ENCODE measurements at places on chromosomes 16 and 17.

- DNase-seq: no peak
Observed at GRCh38 chr17:16932611-16933010, 39.3 kb downstream of the TNFRSF13B start.

DNA sequence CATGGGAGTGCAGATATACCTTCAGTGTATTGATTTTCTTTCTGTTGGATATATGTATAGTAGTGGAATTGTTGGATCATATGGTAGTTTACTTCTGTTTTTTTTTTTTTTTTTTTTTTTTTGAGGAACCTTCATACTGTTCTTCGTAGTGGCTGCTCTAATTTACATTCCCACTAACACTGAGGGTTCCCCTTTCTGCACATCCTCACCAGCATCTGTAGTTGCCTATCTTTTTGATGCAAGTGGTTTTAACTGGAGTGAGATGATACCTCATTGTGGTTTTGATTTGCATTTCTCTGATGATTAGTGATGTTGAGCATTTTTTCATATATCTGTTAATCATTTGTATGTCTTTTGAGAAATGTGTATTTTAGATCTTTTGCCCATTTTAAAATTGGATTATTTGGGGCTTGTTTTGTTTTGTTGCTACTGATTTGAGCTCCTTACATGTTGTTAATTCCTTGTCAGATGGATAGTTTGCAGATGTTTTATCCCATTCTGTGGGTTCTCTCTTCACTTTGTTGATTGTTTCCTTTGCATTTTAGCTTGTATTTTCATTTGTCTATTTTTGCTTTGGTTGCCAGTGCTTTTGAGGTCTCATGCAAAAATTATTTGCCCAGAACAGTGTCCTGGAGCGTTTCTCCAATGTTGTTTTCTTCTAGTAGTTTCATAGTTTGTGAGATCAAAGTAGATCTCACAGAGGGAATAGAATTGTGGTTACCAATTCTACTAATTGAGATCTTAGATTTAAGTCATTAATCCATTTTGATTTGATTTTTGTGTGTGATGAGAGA is 25.0 kb upstream of the BCAS3 start:
- no peak for DNase-seq

DNA sequence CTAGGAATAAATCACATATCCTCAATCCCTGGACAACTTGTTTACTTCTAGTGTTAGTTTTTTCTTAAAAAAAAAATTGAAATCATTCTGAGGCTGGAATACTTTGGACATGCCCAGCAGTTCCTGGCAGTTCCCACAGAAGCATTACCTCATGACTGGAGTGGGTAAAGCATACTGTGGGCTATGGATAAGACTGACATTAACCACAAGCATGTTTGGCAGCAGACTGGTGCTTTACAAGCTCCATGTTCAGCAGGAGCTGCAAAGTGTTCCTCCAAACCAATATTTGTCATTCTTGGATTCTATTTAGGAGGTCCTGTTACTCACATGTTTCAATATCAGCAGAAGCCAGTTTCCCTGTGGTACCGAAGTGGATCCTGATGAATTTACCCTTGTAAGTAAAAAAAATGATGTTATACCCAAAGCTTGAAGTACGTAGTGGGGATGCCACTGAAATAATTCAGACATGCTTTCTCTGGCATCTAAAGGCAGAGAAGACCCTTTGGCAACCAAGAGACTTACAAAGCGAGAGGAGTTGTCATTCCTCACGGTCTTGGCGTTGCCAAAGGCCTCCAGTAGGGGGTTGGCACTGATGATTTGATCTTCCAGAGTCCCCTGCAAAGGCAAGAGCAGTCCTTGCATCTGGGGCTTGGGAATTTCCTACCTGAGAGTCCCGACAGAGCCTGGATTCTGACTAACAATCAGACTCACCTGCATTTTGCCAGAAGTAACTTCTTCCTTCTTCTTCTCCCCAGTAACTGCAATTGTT is 4.9 kb downstream of the MYH1 start:
- DNase-seq: no peak

- peak; percentile 94 for DNase-seq
Observed at GRCh38 chr16:716200-716568, 1.3 kb downstream of the METRN start.

- DNase-seq: no peak
Observed at GRCh38 chr16:81313701-81314602, 810 bp upstream of the GAN start.

DNA sequence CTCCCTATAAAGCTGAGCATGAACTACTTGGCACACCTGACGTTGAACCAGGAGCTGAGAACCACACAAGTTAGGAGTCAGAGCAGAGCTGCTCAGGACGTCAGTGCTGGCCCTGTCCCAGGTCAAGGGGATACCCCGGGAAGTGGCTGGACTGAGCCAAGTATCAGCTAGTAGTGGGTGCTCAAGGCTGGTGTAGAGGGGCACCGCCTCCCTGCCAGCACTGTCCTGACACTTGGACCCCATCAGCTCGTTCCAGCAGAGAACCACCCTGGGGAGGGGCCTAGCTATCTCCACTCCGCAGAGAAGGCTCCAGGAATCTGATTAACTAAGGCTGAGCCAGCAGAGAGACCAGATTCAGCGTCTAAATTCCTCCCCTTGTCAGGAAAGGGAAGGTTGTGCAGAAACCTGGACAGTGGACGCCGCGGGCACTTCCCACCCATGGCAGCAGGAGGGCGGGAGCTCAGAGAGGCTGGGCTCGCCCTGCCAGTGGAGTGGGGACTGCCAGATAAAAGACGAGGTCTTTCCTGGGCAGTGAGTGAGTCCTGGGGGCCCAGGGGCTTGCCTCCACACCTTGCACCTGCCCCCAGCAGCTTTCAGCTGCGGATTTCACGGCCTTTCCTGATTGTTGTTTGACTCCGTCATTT is 21.0 kb downstream of the C16orf90 start:
- DNase-seq: no peak

GRCh38 chr17:17437461-17437860 is 39.3 kb upstream of the MED9 start:
- DNase-seq: no peak

DNA sequence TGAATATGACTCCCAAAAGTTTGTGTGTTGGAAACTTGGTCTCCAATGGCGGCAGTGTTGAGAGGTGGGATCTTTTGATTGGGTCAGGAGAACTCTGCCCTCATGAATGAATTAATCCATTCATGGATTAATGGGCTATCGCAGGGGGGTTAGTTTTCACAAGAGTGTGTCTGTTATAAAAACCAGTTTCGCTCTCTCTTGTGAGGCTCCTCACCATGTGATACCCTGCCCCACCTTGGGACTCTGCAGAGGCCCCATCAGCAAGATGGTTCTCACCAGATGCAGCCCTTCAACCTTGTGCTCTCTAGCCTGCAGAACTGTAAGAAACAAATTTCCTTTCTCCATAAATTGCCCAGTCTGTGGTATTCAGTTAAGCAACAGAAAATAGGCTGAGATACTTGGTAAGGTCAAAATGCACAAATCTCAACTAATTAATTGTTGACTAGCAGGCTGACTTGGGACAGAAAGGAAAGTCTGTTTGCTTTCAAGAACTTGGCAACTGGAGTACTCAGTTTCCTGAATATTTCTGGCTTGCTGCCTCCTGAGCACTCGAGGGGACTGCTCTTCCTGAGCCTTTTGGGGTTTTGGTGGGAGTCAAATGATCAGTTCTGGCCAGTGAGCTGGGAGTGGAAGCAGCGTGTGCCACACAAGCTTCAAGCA is 13.8 kb upstream of the CCL17 start:
- DNase-seq: no peak

- no peak for DNase-seq
Observed at GRCh38 chr16:89581045-89581695, 5.6 kb downstream of the CPNE7 start.

DNA sequence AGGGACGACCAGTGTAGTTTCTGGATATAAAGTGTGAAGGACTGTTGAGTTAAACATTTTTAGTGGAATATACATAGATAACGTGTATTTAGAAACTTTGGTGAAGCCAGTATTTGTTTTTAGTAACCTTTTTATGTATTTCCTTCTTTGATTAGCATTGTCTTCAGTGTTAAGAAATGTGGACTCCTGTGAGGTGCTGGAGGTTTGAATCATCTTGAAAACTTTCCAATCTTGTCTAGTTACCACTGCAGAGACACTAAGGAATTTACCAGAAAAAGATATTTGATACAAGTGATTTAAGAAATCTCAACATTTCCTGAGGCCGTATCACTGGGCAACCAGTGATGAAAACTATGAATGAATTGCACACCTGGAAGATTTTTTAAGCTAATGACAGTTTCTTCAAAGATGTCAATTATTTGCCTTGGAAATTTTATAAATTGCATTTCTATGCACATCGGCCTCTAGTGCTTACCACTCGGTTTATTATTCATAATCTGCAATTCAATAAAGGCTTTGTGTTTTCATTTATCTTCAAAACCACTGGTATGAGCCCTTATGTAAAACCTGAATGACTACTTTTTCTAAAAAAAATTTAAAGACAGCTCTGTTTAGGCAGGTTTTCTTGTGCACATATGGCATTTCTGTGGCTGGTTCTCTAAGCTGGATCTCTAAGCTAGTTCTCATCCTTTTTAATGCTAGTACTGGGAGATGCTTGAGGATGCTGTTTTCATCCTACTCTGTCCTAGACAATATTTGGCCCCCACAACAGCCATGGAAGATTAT is 31.4 kb upstream of the ADCY7 start:
- no peak for DNase-seq

DNA sequence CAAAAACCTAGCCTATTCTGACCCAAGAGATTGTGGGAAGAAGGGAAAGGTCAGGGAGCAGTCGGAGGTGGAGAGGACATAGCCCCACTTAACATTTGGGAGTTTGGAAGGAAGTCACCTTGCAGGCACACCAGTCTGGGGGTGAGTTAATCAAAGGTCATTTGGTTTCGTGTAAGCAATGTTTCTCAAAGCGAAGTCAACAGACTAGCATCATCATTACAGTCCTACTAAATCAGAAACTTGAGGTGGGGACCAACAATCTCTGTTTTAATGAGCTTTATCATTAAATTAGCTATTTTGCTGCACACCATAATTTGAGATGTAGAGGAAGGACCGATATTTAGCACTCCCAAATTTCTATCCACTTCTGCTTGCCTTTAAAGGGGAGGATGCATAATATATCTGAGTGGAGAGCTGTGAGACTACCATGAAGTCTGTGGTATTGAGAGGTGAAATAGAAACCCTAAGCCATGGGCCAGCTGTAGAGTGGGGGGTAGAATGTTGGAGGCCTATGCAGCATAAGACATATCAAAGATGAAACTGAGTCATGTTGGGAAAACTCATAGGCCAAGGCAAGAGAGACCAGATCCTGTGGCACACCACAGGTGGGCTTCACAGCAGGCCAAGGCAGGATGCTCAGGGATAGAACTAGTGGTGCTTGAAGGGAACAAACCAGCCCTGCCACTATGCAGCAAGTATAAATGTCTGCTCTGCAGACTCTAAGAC is 141.7 kb upstream of the ANKFN1 start:
- no peak for DNase-seq

DNA sequence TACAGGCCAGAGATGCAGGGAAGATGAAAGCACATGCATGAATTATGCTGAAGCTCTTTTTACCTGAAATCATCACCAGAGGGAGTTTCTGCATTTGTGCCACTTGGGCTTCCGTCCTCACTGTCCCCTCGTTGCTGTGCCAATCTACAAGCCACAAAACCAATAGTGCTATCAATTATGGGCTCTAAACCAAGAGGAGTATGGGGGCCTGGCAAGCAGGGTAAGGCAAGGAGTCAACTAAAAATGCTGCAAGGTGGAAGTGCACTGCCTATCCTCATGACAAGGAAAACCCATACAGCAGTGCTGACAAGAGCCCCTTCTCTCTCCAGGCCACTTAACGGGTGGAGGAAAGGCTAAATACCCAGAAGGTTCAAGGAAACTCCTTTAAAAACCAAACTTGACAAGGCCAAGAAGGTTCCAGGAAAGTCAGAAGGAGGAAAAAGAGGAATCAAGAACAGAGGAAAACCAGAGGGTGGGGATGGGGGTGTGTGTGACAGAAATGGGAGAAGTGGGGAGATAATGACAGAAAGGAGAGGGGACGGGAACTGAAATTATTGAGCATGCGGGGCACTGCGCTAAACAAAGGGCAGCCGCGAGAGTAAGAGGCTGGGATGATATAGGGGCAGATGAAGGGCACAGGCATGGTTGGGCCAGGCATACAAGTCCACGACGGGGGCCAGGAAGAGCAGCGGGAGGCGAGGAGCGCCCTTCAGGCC is 674 bp downstream of the C17orf75 start:
- DNase-seq: peak; percentile 31

DNA sequence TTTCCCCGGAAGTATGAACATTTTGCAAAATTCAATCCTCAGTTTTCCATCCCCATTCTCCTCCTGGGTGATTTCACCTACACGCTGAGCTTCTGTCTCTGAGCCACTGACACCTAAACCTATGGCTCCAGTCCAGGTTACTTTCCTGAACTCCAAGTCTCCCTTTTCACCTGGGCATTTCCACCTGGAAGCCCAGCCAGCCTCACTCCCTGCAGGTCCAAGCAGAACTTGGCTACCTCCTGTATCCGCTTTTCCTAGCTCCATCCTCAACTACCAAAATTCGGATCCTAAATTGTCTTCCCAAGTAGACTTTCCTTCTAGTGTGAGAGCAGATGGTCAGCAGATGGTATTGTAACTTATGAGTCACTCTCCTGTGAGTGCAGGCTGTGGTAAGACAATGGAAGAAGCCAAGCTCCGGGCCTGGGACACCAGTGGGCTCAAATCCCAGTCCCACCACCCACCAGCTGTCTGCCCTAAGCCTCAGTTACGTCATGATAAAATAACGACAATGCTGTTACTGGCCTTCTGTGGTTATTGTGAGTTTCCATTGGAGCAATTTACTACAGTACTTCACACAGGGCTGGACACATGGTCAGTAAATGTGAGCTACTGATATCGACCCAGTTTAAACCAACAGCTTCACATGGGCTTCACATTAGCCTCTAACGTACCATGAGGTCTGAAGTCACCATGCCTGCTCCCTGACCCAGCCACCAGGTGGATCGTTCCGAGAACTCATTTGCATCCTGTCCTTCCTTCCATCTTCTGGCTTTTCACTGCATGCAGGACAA is 33.3 kb downstream of the PECAM1 start:
- peak; percentile 20 for DNase-seq

- no peak for DNase-seq
Observed at GRCh38 chr16:17747081-17747756, 276.5 kb upstream of the XYLT1 start.

GRCh38 chr16:69396187-69397061 is 10.6 kb upstream of the TERF2 start:
- peak; percentile 90 for DNase-seq

DNA sequence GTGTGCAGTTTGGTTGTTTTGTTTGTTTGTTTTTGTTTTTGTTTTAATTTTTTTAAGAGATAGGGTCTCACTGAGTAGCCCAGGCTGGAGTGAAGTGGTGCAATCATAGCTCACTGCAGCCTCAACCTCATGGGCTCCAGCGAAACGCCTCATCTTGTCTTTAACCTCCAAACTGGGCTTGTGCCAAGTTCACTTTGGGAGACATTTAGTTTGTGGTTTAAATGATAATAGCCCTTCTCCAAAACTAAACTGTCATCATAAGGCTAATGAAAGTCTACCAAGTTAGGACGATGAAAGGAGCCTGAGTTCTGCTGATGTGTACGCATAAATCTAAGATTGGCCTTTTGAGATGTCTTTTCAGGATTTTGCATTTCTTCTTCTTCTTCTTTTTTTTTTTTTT is 6.5 kb upstream of the CARD14 start:
- DNase-seq: no peak

GRCh38 chr17:28953444-28954118 is 2.3 kb upstream of the PHF12 start:
- peak; percentile 71 for DNase-seq
